DMS153 (cell line): ENCODE measurements at places on chromosomes 6 and 20.
A peak's percentile ranks its signal among the peaks of the same experiment; 100 is the strongest.

- no peak for DNase-seq
Measured at GRCh38 chr6:131281471-131282270, 146.4 kb downstream of the AKAP7 start.

DNA sequence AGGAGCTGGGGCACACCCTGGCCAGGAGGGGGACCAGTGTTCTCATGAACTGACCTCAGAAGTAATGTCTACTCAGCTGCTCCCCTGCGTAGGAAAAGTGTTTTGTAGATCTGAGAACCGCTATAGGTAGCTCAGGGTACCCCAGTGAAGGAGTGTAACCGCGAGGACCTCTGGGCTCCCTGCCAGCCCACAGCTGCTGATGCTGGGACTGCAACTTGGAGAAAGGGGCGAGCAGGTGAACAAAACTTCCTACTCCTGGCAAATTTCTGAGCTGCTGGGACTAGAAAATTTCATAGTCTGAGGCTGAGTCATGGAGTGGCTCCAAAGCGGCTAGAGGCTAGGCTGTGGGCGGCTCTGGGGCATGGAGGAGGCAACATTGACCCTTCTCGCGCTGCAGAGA, 51.9 kb downstream of the PYGB start:
- DNase-seq = no peak

GRCh38 chr20:59051666-59052185, 9.1 kb upstream of the PRELID3B start:
- DNase-seq = no peak

- no peak for DNase-seq
Measured at GRCh38 chr20:51404297-51405060, 138.0 kb downstream of the NFATC2 start.

DNA sequence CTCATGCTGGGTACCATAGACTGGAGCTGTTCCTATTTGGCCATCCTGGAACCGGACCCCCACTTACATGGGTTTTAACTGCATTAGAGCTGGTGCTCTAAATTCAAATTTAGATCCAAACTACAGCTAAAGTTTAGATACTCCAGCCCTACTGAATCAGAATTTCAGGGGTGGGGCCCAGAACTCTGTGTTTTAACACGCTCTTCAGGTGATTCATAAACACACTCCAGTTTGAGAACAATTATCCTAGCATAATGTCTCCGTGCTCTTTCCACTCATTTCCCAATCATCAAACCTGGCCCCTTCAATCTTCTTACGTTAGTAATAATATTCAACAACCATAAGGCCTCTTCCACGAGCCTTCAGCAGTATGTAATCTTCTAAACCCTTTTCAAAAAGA, 15.3 kb downstream of the TRPC4AP start:
- DNase-seq = no peak

DNA sequence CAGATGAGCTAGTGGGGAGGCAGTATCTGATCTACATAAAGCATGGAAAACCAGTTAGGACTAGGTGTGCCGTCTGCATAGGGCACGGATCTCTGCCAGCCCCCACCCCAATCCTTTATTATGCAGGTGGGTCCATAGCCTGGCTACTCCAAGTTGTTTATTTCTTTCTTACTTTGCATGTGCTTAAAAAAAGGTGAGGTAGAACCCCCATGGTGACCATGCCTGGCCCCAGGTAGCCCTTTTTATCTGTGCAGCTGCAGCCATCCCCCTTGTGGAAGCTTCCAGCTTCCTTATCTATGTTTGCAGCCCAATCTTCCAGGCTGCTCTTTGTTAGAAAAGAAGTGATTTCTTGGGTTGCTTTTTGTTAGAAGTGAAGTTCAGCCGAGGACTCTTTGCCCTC, 9.0 kb upstream of the TREM2 start:
- DNase-seq = no peak

GRCh38 chr6:100144991-100145390, 151.0 kb upstream of the MCHR2 start:
- no peak for DNase-seq

DNA sequence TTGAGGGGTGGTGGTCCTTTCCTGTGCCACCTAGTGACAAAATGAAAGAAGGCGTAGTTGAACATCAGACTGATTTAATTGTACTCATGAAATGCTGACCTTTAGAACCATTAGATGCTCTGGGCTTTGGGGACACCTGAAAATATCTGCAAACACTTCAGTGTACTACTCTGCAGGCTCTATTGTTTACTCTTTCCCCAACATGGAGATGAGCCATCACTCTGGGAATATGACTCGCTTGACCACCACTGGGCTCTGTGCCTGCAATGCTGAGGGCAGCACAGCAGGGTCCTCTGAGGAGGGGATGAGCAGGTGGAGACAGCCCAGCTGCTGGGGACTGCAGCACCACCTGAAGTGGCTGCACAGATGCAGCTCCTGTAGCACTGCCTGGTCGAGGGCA, 74.8 kb upstream of the SLC24A3 start:
- DNase-seq = peak; percentile 79

GRCh38 chr6:154411076-154411475, 54.5 kb upstream of the IPCEF1 start:
- no peak for DNase-seq

- DNase-seq = no peak
Measured at GRCh38 chr6:170029416-170030283, 261.2 kb downstream of the DLL1 start.

DNA sequence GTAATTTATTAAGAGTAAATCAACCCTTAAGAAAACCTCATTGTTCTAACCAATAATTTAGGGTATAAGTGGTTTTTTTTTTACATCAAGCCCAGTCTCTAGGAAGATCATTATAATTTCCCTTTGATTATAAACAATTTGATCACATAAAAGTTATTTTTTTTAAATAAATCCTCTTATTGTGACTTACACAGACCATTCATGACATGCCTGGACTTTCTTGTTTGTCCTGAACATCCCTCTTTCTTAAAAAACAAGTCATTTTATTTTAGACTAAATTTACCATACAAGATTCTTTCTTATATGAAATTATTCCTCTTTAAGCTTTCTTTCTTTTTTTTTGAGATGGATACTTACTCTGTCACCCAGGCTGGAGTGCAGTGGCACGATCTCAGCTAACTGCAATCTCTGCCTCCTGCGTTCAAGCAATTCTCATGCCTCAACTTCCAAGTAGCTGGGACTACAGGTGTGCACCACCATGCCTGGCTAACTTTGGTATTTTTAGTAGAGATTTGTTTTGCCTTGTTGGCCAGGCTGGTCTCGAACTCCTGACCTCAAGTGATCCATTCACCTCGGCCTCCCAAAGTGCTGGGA, 53.6 kb upstream of the AGPAT4 start:
- DNase-seq = no peak

DNA sequence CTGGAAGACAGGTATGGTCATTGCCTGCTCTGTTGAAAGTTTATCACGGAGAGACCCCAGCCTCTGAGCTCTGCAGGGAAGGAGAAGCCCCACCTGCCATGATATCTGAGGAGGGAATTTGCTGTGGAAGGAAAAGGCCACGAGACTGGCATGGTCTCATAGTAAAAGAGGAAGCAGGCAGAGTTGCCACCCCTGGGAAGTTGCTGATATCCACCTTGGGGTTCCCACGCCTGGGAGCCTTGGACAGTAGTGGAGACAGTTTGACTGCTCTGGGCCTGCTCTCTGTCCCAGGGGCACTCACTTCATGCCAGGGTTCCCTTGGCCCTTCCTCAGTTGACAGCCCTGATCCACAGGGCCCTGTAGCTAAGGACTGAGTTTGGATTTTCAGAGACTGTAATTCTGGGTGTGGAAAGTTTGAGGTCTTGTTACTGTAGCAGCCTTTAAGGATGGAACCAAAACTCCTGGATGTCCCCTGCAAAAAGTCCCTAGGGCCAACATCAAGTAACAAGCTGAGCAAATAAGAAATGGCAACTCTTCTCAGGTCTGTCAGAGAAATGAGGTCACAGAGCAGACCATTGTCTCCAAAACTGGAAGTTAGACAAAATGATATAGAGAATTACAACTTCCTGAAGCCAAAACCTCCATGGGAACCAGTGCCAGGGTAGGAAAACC, 6.9 kb upstream of the SIRPB1 start:
- DNase-seq = no peak

- no peak for DNase-seq
Measured at GRCh38 chr6:14509120-14509519, 391.5 kb downstream of the CD83 start.

GRCh38 chr6:148146717-148147462, 195.7 kb upstream of the SASH1 start:
- DNase-seq = no peak

DNA sequence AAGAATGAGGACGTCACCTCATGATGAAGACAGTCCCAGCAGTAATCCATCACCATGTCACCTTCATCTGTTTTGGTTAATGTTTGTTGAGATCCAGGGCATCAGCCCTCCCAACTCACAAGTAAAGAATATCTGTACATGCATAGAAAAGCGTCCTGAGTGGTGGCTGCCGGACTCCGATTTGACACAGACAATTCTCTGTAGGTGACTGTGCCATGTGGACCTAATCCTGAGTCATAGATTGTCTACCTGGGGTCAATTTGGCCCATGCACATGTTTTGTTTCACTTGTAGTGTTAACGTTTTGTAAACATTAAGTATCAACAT, 168.4 kb upstream of the UST start:
- DNase-seq = no peak

DNA sequence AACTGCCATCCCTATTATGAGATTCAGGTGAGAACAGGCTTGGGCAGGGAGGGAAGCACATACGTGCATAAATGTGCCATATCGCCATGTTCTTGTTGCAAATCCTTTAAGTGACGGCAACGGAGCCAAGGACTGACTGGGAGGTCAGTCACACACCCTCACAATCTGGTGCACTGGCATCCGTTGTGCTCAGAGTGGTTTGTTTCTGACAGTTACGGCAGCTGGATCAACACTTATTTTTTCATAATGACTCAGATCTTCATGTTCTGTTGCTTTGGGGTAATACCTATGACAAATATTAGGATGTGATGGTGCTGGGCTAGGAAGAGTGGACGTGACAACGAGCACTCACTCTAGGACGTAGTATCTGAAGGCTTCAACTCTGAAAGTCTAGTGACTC, 56.2 kb upstream of the PREP start:
- no peak for DNase-seq

DNA sequence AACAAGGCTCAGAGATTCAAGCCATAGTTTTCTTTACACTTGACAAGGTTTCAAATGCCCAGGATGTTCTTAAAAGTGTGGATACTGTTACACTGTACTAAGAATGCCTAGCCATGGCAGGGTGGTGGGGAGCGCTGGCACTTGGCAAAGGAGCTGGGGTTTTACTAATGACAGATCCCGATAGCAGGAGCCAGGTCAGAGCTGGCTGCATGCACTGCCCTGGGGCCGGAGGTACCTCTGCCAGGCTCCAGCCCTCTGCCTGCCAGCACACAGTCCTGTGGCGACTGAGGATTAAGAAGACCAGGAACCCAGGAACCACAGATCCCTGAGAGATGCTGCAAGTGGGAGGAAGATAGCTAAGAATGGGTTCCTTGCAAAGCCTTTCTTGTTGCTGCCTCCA, 260.3 kb downstream of the ALDH8A1 start:
- DNase-seq = no peak

- DNase-seq = peak; percentile 22
Measured at GRCh38 chr20:36819659-36820058, 46.1 kb upstream of the DSN1 start.

DNA sequence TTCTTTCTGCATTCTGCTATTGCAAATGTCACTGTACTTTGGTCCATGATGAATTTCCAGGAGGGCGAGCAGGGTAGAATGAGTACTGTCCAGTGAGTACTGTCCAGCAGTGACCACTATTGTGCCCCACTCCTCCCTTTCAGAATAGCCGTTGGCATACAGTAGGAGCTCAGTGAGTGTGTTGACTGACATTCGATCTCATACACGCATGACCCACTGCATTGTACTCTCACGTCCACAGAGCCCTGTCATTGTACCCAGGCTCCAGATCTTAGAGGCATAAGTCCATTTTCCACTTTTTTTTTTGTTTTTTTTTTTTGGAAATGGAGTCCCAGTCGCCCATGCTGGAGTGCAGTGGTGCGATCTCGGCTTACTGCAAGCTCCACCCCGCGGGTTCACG, 8.2 kb downstream of the DYNLRB1 start:
- DNase-seq = no peak

DNA sequence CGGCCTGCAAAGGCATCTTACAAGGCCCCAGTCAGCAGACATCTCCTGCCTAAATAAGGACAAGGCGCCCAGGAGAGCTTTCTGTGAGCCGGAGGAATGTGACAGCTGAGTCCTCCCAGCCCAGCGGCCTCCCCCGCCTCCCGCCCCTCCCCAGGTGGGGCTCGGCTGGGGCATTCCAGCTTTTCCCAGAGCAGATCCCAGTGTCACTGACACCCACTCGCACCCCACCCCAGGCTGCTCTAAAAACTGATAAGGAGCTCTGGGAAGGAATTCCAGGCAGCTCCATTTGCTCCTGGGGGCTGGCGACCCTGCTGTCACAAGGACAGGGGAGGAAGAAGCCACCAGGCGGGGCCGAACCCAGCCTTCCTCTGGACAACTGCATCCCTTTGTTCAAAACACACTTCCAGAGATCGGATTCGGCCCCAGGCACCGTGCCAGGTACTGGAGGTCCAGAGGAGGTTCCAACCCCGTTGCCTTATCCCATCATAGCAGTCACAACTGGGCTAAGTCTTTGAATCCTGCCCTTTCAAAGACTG, 49.7 kb downstream of the JPH2 start:
- no peak for DNase-seq

DNA sequence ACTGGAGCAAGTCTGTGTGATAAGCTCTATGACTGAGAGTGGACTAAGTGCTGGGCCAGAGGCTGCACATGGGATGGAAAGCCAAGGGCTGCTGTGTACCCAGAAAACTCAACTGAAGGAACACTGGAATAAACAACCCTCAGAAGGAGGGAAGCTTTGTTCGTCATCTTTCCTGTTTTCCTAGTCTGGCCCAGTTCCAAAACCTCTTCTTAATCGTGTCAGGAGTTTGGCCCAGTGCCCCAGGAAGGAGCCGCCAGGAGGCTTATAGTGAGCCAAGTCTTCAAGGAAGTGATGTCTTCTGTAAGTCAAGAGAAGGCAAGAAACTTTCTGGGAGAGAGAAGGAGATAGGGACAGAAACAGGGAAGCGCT, 23.3 kb upstream of the TOP1 start:
- no peak for DNase-seq

GRCh38 chr20:19756761-19757486, 1.1 kb upstream of the RIN2 start:
- DNase-seq = peak; percentile 20

GRCh38 chr20:14882846-14883245, 545.4 kb upstream of the FLRT3 start:
- DNase-seq = no peak

- DNase-seq = peak; percentile 27
Measured at GRCh38 chr20:44271915-44272663, 25.0 kb downstream of the GDAP1L1 start.

DNA sequence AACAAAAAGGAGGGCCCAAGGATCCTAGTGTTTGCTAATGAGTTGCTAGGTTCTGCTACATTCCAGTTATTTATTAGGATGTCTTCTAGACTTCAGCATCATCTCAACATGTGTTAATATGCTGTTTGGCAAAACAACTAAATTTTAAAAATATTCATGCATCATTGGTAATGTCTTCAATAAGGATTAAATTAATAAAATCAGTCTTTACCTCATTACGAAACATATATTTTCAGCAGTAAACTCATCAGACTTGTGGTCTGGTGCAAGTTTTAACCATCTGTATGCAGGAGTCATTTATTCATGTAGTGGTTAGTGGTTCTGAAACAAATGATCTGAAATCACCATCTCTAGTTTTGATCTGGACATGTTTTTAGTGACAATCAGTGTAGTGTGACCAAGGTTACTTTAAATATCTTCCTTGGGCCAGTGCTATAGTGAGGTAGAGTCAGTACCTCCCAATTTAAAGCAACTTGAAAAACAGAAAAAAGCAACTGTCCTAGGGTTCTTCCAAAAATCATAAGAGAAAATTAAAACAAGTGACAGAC, 85.0 kb upstream of the KCNK16 start:
- DNase-seq = no peak
